ENCODE measurements at places on chromosomes 6 and 20.

- no peak for DNase-seq
Observed at GRCh38 chr6:142773859-142774648, 170.9 kb downstream of the HIVEP2 start.

GRCh38 chr20:45987108-45987780 lies 15.2 kb upstream of the ZNF335 start:
- DNase-seq, result peak; percentile 67

- DNase-seq, result no peak
Observed at GRCh38 chr20:54646156-54646517, 170.7 kb downstream of the DOK5 start.

- DNase-seq, result no peak
Observed at GRCh38 chr6:109595998-109596397, 95.0 kb downstream of the AK9 start.

- DNase-seq, result no peak
Observed at GRCh38 chr6:80234908-80235307, 128.4 kb downstream of the BCKDHB start.
